Foreskin melanocyte (primary cell): ENCODE measurements at places on chromosomes 5 and 9.

- no peak for DNase-seq
These were observed 159.9 kb upstream of the PIK3R1 start for GRCh38 chr5:68055686-68056085.

GRCh38 chr5:126686451-126687126 is 85.8 kb downstream of the PHAX start:
- DNase-seq, result no peak

DNA sequence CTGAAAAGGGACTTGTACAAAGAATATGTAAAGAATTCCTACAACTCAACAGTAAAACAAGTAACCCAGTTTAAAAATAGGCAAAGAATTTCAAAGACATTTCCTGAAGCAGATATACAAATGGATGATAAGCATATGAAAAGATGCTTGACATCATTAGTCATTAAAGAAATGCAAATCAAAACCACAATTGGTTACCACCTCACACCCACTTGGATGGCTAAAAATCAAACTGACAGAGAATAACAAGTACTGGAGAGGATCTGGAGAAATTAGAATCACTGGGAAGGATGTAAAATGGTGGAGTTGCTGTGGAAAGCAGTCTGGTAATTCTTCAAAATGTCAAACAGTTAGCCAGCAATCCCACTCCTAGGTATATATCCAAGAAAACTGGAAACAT is 12.5 kb upstream of the FOXE1 start:
- no peak for DNase-seq

DNA sequence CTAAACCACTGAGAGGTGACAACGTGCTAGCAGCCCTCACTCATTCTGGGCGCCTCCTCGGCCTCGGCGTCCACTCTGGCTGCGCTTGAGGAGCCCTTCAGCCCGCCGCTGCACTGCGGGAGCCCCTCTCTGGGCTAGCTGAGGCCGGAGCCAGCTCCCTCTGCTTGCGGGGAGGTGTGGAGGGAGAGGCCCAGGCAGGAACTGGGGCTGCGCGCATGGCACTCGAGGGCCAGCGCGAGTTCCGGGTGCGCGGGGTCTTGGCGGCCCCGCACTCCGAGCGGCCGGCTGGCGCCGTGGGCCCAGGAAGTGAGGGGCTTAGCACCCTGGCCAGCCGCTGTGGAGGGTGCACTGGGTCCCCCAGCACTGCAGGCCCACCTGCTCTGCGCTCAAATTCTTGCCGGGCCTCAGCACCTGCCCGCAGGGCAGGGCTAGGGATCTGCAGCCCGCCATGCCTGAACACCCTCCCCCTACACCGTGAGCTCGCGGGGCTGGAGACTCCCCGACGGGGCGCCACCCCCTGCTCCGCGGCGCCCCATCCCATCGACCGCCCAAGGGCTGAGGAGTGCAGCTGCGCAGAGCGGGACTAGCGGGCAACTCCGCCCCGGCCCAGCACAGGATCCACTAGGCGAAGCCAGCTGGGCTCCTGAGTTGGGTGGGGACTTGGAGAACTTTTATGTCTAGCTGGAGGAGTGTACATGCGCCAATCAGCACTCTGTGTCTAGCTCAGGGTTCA is 11.8 kb upstream of the UBE2D2 start:
- no peak for DNase-seq

DNA sequence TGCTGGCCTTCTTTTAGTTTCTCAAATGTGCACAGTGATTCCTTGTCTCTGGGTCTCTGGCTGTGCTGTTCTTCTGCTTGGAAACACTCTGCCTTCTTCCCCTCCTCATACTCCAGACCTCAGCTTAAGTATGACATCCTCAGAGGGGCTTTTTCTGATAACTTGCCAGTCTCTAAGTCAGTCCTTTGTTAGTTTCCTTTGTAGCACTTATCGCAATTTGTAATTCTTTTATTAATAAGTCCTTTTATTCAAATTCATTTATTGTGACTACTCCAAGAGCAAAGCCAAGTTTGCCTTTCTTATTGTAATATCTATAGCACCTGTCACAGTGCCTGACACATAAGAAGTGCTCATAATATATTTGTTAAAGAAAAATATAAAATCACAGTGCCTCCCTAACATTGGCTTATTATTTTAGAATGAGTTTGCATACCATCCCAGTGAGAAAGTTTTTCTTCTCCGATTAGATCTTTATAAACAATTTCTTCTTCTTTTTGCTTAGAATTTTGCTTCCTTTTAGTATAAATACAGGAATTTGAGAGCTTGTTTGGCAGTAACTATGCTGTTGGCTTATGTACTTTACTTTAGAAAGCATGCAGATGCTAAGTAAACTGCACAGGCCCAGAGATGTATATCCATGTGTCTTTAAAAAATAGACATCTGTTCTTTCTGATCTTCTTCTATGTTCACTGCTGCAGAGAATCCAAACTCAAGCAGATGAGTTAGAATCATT is 198.0 kb downstream of the GAS1 start:
- DNase-seq, result no peak

GRCh38 chr5:95868136-95868535 is 45.6 kb upstream of the GLRX start:
- DNase-seq, result no peak
